ENCODE measurements at places on chromosomes 4 and X.

GRCh38 chr4:87739494-87739893, 59.9 kb upstream of the IBSP start:
- no peak for DNase-seq

GRCh38 chrX:76815754-76816153, 388.2 kb downstream of the MAGEE1 start:
- no peak for DNase-seq

DNA sequence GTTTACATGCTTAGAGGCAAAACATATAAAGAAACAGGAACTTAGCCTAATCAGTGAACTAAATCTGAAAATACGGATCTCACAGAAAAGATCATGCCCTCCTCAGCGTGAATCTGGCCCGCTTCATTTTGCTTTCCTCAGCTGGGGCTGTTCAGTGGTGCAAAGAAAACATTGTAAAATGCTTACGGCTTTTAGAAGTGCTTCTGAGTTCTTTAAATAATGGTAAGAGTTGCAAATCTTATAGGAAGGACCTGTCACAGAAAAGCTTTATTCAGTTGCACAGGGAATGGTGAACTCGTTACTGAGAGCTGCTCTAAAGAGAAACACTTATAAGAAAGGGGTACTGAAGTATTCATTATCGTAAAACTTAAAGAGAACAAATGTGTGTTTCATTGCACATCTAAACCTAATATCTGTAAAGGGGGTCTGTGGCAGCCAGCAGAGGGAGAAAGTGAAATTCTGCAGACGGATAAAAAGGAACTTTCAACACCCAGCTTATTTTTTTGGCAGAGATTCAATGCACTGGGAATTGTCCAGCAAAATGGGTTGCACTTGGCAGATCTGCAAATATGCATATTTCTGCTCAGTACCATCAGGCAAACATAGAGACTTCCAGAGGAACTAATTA, 139.2 kb upstream of the ANK2 start:
- DNase-seq, result peak; percentile 11

DNA sequence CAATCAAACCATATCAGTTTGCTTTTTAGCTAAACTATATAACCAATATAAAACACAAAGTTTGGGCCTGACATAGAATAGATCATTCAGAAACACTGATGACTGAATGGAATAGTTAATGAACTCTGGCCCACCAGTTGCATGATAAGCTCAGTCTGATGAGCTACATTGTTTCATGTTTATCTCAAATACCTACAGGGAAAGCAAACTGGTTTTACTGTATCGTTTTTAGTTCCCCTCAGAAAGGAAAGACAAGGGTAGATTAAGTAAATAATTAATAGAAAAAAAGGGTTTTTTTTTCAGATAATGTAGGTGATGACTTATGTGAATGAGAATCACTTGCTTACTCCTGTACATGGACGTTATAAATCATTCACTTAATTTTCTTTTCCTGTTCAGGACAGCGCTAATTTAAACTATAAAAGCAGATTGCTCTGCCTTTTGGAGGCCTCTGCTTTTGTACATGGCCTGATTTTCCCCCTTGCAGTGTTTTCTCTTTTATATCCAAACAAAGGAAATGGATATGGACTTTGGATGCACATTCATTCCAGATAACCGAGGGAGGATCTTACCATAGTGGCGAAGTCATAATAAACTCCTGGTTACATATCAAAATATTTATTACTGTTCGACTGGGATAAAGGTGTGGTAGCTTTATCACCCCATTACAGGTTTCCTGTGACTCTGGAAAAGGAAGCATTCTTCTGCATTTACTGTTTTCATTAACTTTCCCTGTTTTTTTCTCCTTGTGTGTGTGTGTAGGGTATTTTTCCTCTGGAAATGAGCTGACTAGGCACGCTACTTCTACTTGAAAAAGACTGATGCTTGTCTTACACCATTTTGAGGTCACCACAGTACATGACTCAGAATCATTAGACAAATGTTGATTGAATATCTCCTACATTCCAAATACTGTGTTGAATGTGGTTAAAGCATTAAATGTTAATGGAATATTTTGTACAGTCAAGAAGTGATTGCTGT, 373.1 kb upstream of the HS3ST1 start:
- no peak for DNase-seq

- DNase-seq, result peak; percentile 50
These were observed 208.7 kb downstream of the SOWAHB start for GRCh38 chr4:76689145-76689817.

DNA sequence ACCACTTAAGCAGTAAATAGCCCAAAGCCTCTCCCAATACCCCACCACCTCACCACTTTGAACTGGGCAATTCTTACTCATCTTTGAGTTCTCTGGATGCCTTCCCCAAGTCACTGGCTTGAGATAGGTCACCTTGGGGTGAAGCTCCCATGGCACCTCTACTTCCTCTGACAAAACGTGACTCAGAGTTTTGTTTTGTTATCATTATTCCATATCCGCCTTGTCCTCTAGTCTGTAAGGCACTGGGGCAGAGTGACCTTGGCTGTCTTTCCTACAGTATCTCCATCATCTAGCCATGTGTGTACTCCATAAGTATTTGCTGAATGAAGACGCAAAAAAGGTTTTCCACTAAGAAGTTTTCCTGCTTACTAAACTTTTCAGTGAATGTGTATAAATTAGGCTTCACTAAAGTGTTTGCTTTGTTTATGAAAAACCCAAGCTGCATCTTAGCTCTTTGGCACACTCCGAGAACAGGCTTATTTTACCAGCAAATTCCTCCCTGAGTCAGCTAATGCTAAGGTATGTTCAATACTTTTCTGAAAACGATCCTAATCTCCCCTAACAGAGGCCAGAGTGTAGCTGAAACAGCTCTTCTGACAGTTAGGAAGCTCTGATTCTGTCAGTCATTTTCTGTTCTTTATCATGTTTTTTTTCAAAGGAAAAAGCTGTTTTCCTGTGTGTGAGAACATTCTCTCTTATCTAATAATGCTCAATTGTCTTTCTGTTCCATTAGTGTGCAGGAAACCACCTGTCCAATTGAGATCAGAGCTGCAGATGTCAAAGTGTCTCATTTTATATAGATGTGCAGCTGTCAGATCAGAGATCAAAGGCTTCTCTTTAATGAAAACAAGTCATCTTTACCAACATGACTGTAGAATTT, 30.2 kb upstream of the TSPAN5 start:
- DNase-seq, result no peak

DNA sequence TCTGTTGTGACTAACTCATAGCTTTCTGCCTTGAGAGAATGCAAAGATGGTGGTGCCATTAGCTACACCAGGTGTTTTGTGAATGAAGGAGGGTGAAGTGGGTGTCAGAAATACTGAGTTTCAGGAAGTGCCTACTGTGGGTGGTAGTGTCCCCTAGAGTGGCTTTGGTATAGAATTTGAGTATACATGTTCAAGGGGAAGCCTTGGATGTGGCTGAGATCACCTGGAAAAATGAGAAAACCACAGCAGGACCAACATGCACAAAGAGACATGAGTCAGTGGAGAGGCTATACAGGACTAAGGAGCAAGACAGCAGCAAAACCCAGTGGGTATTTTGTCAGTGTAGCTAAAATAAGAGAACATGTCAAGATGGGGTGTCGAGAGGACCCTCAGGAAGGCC, 204.3 kb upstream of the TBL1X start:
- no peak for DNase-seq

GRCh38 chr4:158496030-158496741, 25.5 kb upstream of the RXFP1 start:
- DNase-seq, result no peak

- no peak for DNase-seq
These were observed 6.3 kb upstream of the ATP10D start for GRCh38 chr4:47478804-47479203.

DNA sequence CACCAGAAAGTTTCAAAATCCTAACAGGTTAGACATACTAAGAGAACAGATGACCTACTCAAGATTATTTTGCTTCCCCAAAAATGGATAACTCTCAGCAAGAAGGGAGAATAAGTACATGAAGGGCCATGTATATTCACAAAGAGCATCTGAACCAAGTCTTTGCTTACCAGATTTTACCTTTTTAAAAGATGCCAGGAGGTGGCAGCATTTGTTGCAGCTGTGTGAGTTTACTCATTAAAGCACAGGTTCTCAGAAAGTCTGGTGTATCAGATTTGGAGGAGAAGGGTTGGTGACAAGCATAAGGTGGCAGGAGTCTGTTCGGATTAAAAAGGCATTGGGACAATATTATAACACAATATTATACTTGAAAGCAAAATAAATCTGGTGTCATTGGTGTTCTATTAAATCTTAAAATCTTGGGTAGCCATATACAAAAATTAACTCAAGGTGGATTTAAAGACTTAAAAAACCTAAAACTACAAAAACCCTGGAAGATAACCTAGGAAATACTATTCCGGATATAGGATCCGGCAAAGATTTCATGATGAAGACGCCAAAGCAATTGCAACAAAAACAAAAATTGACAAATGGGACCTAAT, 51.3 kb upstream of the NFKB1 start:
- DNase-seq, result peak; percentile 13

DNA sequence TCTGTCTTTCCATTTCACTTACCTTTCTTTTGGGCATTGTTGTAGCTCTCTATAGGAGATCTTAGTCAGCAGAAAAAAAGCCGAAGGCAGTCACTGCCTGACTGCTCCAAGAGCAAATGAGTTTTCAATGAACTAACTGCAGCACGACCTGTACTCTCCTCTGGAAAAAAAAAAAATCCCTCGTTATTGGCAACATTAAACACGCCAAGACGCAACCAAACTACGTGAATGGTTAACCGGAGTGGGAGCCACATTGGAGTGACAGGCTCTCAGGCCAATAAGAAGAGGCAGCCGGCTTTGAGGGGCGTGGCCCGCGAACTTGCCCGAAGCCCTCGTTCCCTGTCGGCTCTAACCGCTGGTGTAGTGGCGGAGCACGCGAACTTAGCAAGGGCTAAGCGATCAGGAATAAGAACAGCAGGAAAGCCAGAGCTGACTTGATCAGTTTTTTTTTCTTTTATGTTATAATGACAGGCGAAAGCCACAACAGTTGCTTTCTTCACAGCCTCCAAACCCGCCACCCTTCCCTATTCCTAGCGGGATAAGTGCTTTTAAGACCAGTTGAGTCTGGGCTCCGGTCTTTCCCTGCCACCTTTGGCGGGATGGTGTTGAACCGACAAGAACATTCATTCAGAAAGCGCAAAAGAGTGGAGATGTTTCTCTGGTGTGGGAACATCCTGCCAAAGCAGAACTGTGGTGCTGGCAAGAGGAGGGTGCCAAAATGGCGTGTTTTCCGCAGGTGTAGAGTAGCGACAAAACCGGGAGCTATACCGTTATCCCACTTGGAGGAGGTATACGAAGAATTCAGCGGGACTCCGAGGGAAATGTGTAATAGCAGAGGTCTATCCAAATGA, 80.0 kb downstream of the HMGN5 start:
- DNase-seq, result peak; percentile 73

- no peak for DNase-seq
These were observed 778.1 kb upstream of the GRID2 start for GRCh38 chr4:91525621-91526020.

DNA sequence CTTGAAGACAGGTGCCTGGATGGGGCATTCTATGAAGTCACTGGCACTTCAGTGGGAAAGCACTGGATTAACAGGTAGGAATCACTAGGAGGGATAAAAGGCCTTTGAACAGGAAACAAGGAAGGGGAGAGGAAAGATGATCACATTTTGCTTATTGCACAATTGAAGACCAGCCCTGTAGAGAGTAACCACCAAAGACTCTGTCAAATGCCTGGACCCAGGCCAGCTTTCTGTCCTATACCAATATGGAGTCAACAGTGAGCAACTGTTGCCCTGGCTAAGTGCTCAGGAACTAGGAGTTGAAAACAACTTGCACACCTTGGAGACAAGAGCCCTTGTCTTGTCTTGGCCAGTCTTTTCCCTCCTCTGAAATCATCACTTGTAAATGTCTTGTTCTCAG, 14.1 kb upstream of the RTL3 start:
- DNase-seq, result no peak

GRCh38 chr4:87840149-87840548, 7.4 kb downstream of the MEPE start:
- no peak for DNase-seq

GRCh38 chr4:41391271-41391670, 134.5 kb downstream of the UCHL1 start:
- DNase-seq, result no peak

- DNase-seq, result no peak
These were observed 3.3 kb downstream of the CPEB2 start for GRCh38 chr4:15005474-15006115.

DNA sequence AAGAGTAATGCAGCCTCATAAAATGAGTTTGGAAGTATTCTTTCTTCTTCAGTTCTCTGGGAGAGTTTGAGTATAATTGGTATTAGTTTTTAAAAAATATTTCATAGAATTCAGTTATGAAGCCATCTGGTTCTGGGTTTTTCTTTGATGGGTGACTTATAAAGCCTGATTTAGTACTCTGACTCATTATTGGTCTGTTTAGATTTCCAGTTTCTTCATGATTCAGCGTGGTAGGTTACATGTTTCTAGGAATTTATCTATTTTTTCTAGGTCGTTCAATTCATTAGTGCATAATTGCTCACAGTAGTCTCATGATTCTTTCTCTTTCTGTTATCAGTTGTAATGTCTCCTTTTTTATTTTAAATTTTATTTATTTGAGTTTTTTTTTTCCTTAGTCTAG, 111.2 kb downstream of the CEP44 start:
- DNase-seq, result no peak

DNA sequence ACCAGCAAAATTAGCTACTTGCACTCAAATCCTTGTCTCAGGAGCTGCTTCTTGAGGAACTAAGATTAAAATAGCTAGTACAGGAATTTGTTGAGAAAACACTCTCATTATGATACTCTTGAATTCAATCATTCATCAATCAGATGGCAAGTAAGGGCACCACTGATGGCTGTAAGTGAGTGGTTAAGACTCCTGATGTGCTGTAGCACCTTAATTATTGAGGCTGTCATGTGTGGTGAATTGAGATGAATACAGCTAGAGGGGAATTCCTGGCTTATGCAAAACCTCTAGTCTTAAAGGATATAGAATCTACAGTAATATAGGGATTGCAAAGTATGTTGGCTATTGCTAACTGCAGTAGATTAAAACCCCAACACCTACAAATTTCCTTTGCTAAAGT, 509.1 kb downstream of the IQCM start:
- no peak for DNase-seq

DNA sequence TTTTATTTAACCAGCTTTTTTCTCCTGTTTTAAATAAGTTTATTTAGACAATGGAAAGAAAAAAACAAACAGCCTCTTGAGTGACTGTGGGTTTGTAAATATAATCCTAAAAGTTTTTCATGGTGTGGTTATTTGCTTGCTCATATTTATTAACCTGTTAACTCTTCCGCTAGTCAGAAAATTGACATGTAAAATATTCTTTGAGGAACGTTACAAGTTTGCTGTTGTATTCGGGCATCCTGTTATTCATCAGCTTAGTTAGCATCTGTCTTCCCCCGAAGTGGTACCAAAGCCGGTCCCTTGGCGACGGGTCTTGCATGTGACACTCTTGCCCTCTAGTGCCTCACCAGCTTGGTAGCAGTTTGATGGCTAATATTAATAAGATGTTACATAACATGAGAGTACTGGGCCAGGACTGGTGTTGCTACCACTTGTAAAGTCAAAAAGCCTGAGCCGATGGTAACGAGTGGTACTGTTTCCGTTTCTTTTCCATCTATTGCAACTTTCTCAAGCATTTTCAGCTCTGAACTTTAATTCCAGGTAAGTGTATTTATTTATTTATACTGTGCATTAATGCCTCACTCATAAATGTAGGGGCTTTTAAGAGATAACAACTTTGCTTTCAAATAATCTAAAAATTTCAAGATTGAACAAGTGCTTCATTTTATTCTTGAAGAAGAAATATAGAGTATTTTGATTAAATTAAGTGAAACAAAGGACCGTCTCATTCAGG, at the start of gene NDST3:
Gene NDST3 (plus strand): TSS at position 434 of the 733 bp plus-strand sequence. CDS start 19,425 bp downstream, outside the sequence.
- peak; percentile 69 for DNase-seq

Data from NCI-H1105 (cell line).